ENCODE measurements at places on chromosomes 5 and 9.

- DNase-seq, result peak; percentile 50
Observed at GRCh38 chr9:93096131-93096802, at the start of gene CARD19. Gene CARD19, plus strand, starts transcription at chr9:93096217. Its CDS starts 129 bp downstream, at chr9:93096346.

- no peak for DNase-seq
Observed at GRCh38 chr9:128528445-128529160, 23.8 kb upstream of the SPTAN1 start.

- DNase-seq, result no peak
Observed at GRCh38 chr5:75734913-75735789, 17.9 kb upstream of the POC5 start.

DNA sequence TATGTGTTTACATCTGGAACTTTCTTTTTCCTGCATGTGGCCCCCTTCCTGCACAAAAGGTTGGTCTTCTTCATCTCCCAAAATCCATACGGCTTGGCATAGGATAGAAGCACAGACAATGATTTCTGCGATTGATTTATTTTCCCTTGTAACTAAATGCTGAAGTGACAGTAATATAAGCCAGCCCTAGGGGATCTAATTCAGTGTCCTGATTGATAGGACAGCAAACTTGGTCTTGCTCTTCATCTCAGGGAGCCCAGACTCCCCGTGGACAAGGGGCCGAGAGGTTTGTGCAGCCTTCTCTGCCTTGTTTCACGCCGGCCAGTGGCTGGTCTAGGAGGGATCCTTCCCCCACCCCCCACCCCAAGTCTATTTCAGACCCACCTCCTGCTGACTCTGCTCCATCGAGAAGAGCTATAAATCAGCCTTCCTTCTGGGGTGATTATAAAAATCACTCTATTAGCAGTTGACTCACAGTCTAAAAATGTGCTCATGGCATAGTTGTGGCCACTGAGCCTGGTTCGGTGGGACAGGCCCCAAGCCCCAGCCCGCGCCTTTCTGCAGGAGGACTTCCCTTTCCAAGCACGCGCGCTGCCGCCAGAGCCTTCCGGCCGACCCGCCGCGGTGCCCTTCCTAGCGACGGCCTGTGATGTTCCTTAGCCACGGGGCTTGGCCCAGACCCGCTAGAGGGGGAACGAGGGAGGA, 89.8 kb upstream of the COL5A1 start:
- DNase-seq, result no peak

- DNase-seq, result no peak
Observed at GRCh38 chr5:83376461-83376860, 95.1 kb upstream of the VCAN start.
